Inflammatory macrophage treated with lipopolysaccharide for 4 hours (primary cell): ENCODE measurements at places on chromosomes 3 and 15.

GRCh38 chr3:2944628-2945027 is 165.5 kb downstream of the IL5RA start:
- DNase-seq = no peak

GRCh38 chr15:51089699-51090453 is 4.8 kb downstream of the TNFAIP8L3 start:
- DNase-seq = no peak

DNA sequence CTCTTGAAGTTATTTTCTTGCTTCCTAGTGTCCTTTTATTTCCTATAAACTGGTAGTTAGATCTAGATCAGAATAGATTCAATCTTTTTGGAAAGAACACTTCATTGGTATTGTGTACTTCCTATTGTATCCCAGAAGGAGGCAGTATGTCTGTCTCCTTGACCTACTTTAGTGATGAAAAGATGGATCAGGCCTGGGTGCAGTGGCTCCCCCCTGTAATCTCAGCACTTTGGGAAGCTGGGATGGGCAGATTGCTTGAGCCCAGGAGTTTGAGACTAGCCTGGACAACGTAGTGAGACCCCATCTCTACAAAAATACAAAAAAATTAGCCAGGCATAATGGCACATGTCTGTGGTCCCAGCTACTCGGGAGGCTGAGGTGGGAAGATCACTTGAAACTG is 12.0 kb downstream of the BSN start:
- DNase-seq = peak; percentile 3

- peak; percentile 84 for DNase-seq
Measured at GRCh38 chr3:122101646-122102045, 46.5 kb downstream of the CD86 start.

- no peak for DNase-seq
Measured at GRCh38 chr3:44892689-44893088, 18.3 kb downstream of the TGM4 start.

DNA sequence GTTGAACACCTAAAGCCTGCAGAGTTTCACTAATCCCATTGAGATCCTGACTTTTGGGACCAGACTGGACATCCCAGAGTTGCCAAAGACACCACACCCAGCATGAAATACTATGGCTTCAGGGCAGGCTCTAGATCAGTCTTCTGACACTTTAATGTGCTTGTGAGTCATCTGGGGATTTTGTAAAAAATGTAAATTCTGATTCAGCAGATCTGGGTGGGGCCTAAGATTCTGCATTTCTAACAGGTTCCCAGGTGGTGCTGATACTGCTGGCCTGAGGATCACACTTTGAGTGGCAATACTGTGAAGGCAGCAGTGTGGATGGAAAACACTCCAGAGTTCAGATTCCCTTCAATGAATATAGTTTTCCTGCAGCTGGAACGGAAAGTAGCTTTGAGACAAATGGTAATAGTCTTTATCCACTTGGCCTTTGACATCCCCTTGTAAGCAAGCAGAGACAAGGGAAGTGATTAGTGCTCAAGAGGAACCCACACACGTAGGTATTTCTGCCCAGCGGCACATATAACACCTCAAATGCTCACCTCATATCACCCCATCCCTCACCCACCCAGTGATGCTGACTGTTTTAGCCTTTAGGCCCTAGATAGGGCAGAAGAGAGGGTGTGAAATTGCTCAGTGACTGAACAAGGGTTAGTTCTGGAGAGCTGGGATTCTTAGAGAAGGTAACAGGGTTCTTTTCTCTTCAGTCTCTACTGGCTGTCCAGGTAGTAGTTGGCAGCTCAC is 51.5 kb upstream of the GSK3B start:
- DNase-seq = peak; percentile 92

- DNase-seq = no peak
Measured at GRCh38 chr15:78437107-78437761, 782 bp upstream of the IREB2 start.

GRCh38 chr3:129778871-129779270 is 114.6 kb downstream of the TMCC1 start:
- no peak for DNase-seq

GRCh38 chr15:51004103-51004551 is 90.6 kb downstream of the TNFAIP8L3 start:
- DNase-seq = peak; percentile 91

- DNase-seq = no peak
Measured at GRCh38 chr15:67776600-67776999, 48.7 kb upstream of the SKOR1 start.

DNA sequence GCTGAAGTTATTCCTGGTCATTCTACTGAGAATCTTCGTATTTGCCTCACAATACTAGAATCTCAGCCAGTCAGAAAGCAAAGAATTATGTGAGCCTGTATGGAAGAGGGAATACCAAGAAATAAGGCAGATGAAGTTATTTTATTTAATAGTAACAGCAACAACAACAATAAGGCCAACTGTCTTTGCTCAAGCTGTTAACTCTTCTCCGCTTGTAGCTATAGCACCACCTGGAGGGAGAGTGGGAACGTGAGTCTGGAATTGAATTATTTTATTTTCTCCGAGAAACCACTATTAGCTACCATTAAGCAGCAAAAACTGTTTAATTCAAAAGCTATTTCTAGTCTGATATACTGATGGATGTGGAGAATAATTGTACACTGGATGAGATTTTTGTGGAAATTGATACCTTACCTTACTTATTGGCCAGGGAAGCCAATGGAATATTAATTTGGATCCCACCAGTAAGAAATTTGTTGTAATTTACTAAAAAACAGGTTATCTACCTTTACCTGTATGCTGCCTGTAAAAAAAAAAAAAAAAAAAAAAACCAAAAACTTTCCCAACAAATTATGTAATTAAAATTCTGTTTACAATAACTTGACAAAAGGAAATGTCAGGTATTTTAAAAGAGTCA is 50.1 kb downstream of the CALML4 start:
- DNase-seq = peak; percentile 29

DNA sequence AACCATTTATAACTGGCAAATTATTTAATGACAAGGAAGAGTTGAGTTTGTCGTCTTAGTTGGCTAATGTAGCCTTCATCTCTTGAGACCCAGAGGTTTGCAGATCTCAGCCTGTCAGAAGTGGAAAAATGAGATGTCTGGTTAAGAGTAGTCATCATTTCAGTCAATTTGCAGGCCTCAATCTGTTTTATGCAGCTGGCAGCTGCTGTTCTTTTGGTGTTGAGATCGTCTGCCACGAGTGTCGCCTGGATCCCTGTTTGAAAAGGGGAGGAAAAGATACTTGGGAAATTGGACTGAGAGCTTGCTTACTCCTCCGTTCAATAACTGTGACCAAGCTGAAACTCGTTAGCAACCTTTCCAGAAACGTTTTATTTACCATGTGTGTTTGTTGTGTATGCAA is 2.3 kb downstream of the PHLDB2 start:
- DNase-seq = no peak

DNA sequence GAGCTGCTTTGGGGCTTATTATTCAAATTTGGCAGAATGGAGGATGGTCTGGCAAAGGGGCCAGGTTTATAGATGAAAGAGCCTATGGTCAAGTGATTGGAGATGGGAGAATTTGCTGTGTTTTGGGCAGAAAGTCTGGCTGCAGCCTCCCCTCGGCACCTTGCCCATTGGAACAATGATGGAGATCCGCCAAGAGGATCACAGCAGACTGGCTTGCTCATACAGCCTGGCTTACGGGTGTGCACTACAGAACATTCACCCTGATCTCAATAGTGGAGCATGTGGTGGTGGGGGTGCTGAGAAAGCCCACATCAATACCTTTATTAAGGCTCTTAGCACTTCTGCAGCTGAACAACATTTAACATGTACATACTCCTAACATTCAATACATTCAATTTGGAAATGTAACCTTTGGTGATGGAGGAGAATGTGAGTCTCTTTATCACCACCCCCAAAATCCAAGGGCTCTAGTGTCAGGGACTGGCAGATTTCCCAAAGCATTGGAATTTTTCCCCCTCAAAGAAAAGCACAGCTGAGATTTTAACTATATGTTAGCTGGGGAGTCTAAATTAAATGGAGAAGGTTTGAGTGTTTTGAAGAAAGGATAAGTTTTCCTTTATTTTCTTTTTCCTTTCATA is 118.4 kb upstream of the TMC3 start:
- no peak for DNase-seq

GRCh38 chr3:108292905-108293328 is 3.4 kb upstream of the HHLA2 start:
- DNase-seq = peak; percentile 18

DNA sequence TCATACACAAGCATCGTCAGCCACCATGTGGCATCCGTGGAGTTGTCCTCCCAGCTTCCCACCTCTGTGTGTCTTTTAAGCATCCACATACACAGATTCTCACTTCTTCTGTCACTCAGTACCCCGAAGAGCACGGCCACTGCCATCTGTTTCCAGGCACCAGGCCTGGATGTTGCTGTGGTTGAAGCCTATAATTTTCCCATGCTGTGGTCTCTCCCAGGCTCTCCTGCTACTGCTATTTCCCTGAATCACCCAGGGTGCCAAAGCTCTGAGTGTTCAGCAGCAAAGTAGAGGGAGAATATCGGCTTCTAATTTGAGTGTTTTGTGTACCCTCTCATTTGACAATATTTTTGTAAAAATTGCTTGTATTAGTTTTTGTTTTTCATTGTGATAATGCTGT is 265.7 kb downstream of the DIPK2A start:
- no peak for DNase-seq

- no peak for DNase-seq
Measured at GRCh38 chr3:29585368-29585767, 304.5 kb downstream of the RBMS3 start.

DNA sequence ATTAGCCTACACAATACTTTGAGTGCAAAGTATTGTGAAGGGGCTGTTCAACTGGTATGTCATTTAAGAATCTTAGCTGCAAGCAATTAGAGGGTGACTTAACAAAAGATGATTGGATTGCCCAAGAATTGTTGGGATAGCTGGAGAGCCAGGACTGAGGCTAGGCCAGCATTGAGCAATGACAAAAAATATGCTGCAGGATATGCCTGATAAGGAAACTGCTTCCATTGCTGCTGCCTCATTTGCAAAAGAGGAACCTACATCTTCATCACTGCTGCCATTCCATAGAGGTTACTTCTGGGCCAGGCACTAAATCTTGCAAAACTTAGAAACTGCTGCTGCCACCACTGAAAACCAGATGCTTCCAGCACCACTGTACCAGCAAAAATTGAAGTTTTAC is 108.0 kb upstream of the TBC1D5 start:
- DNase-seq = peak; percentile 48

GRCh38 chr3:185528532-185528931 is 23.9 kb downstream of the LIPH start:
- DNase-seq = no peak

DNA sequence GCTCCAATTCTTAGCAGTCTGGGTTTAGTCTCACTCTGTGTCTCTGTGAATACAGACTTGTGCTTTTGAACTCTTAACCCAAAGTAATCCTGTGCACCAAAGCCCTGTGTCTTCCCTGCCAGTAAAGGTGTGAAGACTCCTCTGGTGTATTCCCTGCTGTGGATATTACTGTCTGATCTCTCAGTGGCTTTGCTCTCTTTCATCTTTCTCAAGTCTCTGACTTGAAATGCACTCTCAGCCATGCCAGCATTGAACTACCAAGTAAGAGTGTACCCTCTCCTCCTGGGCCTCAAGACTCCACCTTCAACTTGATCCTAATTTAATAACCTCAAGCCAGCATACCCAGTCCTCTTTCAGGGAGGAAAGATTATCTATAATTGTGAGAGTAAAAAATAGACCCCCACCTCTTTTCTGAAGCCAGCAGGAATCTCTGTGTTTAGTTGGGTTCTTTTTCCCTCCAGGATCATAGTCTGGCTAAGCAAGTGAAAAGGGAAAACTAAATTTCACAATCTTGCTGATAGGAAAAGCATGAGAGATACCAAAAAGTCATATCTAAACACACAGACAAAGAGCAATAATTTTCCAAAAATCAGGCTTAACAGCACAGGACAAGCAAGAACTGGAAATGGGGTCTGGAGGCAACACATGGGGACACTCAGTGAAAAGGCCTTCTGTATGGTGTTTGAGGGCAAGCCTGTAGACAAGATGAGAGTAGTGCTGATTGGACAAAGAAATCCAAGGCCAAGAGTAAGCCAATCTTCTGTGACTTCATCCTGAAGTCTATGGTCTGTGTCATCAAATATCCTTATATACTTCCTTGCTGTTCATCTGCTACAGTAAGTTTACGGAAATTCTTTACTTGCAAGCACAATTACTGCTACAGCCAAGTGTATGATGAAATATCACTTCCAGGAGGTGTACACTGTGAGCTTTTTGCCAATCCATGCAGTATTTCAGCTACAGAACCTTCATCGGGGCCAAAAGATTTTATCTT is 296.1 kb upstream of the TGFBR2 start:
- no peak for DNase-seq

DNA sequence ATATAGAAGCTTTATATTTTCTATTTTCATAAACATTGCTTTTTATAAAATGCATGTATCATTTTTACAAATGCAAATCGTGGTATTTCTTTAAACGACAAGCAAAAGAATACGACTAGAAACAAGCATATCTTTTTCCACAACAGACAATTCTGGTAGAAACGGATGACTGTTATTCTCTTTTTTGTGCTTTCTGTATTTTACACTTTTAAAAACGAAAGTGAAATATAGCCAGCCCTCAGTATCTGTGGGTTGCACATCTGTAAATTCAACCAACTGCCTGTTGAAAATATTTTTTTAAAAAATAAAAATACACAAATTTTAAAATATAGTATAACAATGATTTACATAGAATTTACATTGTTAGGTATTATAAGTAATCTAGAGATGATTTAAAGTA is 61.3 kb downstream of the PRTG start:
- peak; percentile 17 for DNase-seq

- no peak for DNase-seq
Measured at GRCh38 chr15:39302936-39303335, 277.9 kb upstream of the THBS1 start.

DNA sequence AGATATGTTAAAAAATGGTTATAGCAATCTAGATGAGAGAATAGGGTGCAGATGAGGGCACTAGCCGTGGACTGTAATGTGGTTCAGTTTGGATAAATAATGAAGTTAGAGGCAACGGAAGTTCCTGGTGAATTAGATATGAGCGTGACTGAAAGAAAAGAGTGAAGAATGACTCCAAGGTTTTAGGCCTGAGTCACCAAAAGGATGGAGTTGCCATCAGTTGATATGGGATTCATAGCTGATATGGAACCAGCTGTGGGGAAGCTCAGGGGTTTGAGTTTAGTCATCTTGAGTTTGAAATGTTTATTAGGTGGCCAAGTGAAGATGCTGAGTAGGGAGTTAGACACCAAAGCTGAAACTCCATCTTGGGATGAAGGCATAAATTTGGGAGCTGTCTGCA is 66.2 kb downstream of the SSR3 start:
- DNase-seq = no peak

DNA sequence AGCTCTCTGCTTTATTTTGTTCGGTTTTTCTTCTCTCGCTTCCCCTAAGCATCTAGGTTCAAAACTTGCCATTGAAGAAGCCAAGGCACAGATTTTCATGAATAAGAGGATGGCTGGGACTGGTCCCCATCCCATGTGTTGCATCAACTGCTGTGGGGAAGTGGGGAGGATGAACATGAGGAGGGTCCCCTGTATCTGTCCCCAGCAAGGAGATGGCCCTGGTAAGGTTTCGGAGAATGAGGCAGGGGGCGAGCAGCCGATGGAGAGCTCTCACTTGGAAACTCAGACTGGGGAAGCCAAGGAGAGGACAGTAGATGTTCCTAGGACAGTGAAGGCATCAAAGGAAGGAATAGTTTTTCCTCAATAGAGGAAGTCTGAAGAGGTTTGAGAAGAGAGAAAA is 142.0 kb upstream of the ATP2B2 start:
- DNase-seq = no peak

- peak; percentile 34 for DNase-seq
Measured at GRCh38 chr3:47399531-47400270, 18.9 kb downstream of the PTPN23 start.
